HepG2 (cell line): ENCODE measurements at places on chromosomes 1 and 21. TPM values are rescaled to one million over a fixed set of nuclear protein-coding genes. Genes with fewer than 3 reads are reported as not detected.

GRCh38 chr21:20026543-20026942 is 971.7 kb upstream of the NCAM2 start:
- no peak for DNase-seq

GRCh38 chr1:37828410-37829074 is 20.5 kb upstream of the YRDC start:
- DNase-seq, result no peak

DNA sequence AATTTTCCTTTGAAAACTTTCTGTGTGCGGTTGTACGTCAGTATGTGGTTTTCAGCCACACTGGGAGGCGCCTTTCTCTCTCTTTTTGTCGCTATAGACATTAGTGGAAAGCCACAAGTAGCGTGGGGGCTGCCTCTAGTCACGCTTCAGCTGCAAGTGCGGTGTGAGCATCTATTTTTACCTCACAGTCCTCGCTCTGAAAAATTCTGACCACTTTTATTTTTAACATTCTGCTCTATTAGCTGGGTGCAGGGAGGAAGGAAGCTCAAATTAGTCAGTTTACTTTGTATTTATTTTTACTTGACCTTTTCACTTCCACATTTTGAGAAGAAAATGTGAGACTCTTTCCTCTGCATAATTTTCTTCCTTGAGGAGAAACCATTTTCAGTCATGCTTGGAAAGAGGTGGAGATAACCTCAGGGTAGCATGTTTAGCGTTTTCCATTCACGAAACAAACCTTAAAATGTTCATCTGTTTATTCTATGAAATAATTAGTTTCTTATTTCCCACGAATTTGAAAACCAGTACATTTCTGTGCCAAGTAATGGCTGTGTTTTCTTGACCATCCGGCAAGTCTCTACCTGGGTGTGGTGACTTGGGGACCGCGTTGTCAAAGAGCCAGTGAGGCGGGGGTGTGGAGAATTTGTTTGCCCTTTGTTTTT is 35.6 kb downstream of the ADARB1 start:
- DNase-seq, result no peak

- DNase-seq, result no peak
Observed at GRCh38 chr1:198019126-198019525, 102.0 kb downstream of the LHX9 start.

DNA sequence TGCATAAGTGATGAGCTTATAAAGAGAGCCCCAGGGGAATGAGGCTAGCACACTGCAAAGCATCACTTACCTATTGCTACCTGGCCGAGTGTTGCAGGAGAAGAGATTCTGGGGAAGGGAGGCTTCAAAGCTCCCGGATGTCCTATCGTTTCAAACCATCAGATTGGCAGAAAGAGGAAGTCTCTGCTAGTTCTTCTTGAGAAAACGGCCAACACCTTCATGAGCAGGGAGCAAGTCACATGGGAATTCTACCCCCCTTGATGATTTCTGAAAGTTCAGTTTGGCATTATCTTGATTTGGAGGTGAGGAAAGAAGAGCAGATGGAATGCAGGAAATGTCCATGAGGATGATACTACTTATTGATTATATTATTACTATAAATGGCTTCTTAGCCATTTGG is 16.2 kb downstream of the SYF2 start:
- no peak for DNase-seq

DNA sequence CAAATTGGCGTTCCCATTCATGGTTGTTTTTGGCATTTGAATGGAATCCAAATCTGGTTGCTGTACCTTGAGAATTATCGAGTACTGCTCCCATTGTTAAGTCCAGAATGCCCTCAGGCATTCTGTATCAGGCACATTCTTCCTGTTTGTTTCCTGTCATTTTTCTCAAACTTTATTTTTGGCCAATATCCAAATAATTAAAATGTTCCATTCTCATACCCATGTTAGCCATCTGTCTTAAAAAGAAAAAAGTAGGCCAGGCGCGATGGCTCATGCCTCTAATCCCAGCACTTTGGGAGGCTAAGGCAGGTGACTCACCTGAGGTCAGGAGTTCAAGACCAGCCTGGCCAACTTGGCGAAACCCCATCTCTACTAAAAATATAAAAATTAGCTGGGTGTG is 29.3 kb upstream of the SHISA4 start:
- DNase-seq, result no peak

DNA sequence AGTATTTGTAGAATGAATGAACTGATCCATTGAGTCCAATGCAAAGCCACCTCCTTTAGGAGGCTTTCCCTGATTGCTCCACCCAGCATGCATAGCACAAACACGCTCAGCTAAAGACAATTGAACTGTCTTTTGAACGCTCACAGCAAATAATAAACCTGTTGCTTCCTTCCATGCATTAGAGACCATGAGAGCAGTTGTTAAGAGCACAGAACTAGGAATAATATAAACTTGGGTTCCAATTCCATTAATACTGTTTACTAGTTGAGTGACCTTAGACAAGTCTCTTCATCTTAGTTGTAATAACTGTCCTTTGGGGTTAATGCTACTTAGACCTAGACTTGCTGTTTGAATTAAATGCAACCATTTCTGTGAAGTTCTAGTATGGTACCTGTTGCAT is 5.9 kb upstream of the MEF2D start:
- no peak for DNase-seq

- no peak for DNase-seq
Observed at GRCh38 chr1:160168609-160169369, 17.4 kb downstream of the ATP1A4 start.

DNA sequence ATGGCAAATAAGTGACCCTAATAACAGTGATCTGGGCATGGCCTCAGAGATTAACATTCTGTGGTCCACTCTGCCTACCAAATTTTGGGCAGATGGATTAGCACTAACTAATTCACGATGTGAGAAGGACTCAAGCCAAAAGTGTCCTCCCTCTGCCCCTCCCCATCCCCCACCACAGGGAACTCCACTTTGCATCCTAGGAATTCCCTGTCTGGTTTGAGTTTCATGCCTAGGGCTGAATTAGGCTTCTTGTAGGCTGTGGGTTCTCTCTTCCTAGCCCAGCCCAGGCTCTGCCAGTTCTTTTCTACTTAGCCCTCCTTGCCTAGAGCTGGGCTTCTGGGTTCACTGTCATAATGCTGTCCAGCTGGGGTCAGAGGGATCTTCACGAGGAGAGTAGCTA is 64.1 kb downstream of the ATP2B4 start:
- DNase-seq, result no peak

GRCh38 chr1:240947438-240948224 is 335.7 kb upstream of the GREM2 start:
- no peak for DNase-seq

- no peak for DNase-seq
Observed at GRCh38 chr1:228415853-228416216, 826 bp downstream of the TRIM17 start.

- DNase-seq, result no peak
Observed at GRCh38 chr1:29856340-29857114, 620.2 kb downstream of the PTPRU start.

DNA sequence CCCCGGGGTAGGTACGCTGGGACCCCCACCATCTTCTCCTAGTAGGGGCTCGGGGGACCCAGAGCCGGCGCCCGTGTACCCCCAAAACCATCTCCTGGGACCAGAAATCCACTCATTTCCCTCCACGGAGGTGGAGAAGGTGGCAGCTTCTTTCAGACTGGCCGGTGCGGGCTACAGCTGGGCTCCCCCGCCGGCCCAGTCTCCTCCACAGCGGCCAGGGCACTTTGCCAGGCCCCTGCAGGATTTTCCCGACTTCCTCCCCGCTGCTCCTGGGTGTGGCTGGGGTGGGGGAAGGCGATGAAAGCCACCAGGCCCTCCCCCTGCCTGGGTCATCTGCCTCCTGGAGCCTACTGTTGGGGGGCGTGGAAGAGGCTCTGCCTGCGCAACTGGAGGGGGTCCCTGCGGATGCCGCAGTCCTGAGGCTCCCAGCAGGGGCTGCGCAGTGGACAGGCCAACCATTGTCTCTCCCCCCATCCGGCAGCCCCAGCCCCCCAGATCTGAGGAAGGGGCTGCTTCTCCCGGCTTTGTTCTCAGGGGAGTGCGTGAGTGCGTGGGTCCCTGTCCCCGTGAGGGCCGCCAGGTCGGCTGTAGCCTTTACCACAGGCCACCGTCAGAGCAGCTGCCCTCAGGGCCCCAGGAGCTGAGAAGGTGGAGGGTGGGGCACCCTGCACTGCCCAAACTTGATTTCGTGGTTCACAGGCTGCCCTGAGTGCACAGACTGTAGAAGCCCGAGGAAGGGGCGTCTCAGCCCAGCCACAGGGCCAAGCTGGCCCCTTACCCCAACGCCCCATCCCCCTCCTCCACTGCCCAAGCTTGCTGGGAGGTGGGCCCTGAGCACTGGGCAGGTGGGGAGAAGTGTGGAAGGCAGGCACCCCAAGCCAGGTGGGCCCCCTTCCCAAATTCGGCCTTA is 1.3 kb downstream of the AGRN start:
- no peak for DNase-seq

DNA sequence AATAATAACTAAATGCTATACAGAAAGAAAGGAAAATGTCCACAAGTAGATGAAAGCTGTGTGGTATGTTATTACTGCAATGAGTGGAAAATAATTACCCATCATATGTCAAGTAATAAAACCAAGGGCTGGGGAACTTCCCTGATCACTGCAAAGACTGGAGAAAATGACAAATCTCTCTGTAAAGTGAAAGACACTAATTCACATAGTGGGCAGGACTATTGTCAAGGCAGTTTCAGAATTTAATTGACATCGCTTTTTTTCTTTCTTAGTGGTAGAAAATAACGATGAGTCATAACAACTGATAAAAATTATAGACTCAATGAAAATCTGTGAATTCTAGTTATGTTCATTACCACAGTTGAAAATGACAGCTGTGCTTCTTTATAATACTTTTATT is 153.7 kb upstream of the ST6GALNAC5 start:
- DNase-seq, result no peak

GRCh38 chr1:29267321-29268070 is 31.2 kb downstream of the PTPRU start:
- DNase-seq, result no peak

- DNase-seq, result no peak
Observed at GRCh38 chr1:228307218-228308023, 99.2 kb downstream of the TRIM11 start.

Gene PPFIA4
- polyA plus RNA-seq, result 5.4 and 6.4 TPM in 2 replicates

Gene B4GALT2
- 41.9 and 57.0 TPM in 2 replicates for polyA plus RNA-seq

Gene PLD5
- not detected in 2 replicates for polyA plus RNA-seq

Gene IL23R
- polyA plus RNA-seq, result 0.07 TPM in 1 of 2 replicates, not detected in the other

Gene SLC25A33
- 15.2 and 15.4 TPM in 2 replicates for polyA plus RNA-seq

Gene TEX38
- polyA plus RNA-seq, result 0.07 and 0.18 TPM in 2 replicates

Gene RCSD1
- polyA plus RNA-seq, result not detected in 2 replicates

Gene IL19
- not detected in 2 replicates for polyA plus RNA-seq
